Occipital lobe (tissue), 3 donors: ENCODE measurements at places on chromosomes 16 and 17. TPM values are rescaled to one million over a fixed set of nuclear protein-coding genes. Genes with fewer than 3 reads are reported as not detected.

The JPT1 gene
- total RNA-seq = 548 TPM

The POLR3E gene
- total RNA-seq = 45.4 TPM

The SPAG9 gene
- 307 TPM for total RNA-seq

The KIF18B gene
- 0.16 TPM for total RNA-seq

The TVP23B gene
- total RNA-seq = 56.9 TPM
